ENCODE measurements at places on chromosomes 4 and X.

DNA sequence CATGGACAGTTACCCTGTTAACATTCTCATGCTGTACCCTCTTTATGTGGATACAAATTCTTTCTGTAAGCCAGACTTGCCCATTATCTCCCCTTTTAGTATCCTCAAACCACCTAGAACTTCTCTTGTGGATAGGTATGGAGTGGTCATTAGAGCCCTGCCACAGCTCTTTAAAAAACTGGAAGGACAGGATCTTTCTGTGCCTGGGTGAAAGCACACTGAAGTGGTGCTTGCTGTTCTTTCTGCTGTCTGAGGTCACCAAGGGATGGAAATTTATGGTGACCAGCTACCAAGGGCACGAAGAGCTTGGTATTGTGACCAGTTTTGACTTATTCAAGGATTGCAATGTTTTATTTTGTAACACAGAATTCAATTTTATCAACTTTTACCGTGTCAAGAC is 344.2 kb downstream of the CBLL2 start:
- DNase-seq: no peak

GRCh38 chr4:38396845-38397547 is 267.0 kb upstream of the KLF3 start:
- DNase-seq: no peak

DNA sequence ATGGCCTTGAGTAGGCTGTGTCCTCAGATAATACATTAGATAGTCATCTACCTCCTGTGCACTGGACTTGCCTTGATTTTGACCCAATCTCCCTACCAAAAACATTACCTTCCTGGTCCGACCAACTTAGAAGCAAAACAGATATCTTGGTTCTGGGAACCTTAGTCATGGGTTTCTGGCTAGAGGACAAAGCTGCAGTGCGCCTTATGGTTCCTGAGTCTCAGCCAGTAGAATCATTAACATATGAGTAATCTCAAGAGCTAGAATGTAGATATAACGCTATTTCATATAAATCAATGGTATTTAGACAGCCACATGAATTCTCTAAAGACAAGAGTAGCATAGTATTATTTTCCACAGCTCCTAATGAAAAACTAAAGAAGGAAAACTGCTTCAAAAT is 83.1 kb downstream of the GRIA3 start:
- DNase-seq: no peak

GRCh38 chr4:53005149-53005546 is 143.0 kb downstream of the RASL11B start:
- DNase-seq: no peak

DNA sequence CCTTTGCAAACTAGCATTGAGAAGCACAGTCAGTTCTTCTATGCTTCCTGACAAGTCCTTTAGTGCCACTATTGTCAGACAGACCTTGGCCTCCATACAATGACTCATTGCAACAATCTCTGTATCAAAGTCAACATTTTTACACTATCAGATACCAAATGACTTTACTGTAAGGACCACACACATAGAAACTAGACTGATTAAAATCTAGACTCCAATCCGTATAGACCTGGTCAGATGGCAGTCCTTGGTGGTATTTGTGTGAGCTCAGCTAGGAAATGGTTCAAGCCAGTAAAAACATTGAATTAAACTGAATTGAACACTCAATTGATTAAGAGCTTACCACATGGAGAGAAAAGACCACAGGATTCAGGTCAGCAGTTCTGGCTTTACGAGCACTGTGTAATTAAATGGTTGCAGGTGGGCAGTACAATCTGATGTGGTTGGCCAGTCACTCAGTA is 549.8 kb upstream of the LCORL start:
- no peak for DNase-seq

GRCh38 chrX:31181377-31182000 is 109.6 kb upstream of the FTHL17 start:
- DNase-seq: no peak

DNA sequence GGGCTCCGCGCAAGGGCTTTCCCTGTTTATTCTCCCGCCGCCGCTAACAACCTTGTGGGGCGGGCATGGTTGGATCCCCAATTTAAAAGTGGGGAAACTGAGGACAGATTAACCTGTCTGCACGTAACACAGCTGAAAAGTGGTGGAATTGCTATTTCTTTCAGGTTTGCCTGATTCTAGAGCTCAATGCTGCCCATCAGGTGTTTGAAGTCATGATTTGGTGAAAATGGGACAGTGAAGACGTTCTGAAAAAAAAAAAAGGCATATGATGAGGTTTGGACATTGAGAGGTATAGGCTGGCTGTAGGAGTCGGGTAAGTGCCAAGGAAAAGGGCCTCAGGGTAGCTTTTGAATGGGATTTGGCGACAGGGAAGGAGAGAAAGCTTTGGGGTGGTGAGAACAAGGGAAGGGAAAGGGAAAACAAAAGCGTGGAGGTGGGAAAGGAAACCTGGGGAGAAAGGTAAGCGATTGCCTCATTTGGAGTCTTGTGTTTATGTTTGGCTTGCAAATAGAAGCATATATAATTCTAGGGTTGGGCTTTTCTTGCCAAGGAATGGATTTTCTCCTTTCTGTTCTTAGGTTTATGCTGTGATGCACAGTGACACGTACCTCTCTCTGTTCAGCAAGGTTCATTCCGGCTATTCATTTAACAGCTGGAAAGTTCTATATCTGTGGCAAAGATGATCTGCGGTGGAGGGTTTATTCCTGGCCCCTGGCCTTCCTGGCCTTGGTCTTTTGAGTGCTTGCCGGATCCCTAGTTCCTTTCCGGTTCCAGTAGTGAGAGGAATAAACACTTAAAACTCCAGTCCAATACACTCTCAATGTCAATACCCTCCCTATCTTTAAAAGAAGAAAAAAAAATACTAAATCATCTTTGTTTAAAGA is 2.4 kb upstream of the STIM2 start:
- DNase-seq: no peak

DNA sequence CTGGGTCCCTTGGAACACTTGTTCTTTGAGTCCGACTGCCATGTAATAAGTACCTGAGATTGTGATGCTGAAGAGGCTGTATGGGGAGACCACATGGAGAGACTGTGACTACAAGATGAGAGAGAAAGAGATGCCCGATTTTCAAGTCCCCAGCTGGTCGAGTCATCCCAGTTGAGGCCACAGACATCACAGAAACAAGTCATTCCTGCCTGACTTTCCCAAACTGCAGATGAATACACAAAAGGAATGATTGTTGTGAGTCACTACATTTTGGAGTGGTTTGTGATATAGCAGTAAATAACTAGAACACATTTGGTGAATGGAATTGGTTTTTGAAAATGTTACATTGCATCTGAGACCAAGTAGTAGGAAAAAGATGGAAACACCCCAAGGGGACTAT is 9.0 kb upstream of the YIPF7 start:
- DNase-seq: no peak

- no peak for DNase-seq
Observed at GRCh38 chr4:77127837-77128621, 29.0 kb upstream of the CCNG2 start.

DNA sequence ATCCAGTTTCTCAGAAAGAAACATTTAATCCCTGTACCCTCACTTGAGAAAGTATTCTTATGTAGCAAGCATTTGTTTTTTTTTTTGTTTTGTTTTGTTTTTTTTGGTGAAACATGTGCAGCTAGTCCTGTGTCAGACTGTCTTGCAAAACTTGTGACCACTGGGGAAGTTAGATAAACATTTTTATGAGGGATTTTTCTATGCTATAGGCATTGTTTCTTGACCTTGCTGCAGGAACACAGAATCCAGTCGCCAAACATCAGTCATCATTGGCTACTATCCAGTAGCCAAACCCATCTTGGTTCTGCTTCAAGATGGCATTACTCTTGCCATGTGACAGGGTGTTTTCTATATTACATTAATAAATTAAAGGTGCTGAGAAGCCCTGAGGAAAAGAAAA is 7.7 kb upstream of the MAPK10 start:
- no peak for DNase-seq

Data from PC-9 (cell line).